ENCODE measurements at places on chromosomes 11 and 22.

GRCh38 chr11:120344302-120345004, 8.2 kb downstream of the ARHGEF12 start:
- peak; percentile 83 for DNase-seq

DNA sequence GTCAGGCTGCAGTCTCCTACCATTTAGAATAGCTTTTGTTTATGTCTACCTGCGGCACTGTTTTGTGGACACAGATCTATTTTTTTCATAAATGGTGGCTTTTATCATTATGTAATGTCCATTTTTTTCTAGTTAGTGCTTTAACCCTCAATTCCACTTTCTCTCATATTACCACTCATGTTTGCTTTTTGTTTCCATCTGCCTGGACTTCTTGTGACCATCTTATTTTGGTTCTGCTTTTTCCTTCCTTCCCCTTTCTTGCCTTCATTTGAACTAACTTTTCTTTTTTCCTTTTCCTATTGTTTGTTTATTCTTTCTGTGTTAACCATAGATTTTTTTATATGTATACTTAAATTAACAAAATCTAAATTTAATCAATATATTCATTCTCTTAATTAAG, 98.5 kb upstream of the SLC22A12 start:
- no peak for DNase-seq

- DNase-seq: no peak
Observed at GRCh38 chr11:73537969-73538368, 59.9 kb downstream of the FAM168A start.

DNA sequence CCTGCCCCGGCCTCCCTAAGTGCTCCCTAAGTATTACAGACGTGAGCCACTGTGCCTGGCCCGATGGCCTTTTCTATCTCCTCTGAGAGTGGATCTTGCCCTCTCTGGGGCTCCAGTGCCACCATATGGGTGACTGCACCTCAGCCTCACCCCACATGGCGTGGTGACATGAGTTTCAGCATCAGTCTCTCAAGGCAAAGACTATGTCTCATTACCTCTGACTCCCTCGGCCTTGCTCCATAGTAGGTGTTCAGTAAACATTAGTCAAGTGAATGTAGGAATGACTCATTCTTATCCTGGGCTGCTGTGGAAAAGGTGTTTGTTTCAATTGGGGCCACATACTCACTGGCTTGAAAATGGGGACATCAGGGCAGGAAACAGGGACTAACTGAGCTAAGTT, 168.8 kb downstream of the GRIK4 start:
- DNase-seq: no peak

DNA sequence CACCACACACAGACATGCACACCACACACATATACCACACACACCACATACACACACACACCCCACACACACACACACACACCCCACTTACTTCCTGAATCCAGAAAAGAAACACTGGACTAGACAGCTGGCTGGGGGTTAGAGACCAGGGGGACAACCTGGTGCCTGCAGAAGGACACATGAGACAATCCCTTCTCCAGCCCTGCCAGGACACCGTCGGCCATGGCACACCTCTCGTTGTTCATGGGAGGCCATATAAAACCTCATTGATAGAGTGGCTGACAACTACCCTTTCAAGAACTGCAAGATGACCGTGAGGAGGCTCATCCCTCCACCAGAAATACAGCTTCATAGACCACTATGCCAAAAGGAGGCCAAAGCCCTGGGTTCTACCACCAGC, 54.3 kb downstream of the IGSF9B start:
- no peak for DNase-seq

Measured in mammary epithelial cell (primary cell).